ENCODE measurements at places on chromosomes 3 and 15.

- no peak for DNase-seq
These were observed 109.4 kb downstream of the KLF13 start for GRCh38 chr15:31435912-31436628.

GRCh38 chr15:70247281-70247680 is 149.6 kb upstream of the TLE3 start:
- DNase-seq: no peak

DNA sequence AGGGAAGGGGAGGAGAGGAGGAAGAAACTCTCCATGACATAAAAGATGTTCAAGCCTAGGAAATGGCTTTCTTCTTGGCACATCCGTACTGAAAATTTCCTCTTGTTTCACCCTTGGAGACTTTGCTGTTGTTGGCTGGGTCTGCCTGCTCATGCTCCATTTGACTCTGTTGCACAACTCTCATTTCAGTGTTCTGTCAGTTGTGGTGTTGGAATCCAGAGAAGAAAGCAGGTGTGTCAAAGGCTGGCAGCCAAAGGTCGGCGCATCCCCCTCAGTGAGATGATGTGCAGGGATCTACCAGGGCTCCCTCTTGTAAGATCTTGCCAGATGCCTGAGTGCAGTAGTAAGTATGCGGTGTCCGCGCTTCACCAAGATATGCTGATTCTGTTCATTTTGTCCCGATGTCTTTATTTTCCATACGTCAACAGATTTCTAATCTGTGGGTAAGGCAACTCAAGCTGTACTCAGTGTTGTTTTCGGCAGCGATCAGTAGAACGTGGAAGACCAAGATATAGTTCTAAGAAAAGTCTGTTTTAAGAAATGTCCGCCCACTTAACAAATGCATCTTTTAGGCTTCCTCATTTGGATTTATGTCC is 265.2 kb upstream of the GOLGA6L4 start:
- DNase-seq: no peak

DNA sequence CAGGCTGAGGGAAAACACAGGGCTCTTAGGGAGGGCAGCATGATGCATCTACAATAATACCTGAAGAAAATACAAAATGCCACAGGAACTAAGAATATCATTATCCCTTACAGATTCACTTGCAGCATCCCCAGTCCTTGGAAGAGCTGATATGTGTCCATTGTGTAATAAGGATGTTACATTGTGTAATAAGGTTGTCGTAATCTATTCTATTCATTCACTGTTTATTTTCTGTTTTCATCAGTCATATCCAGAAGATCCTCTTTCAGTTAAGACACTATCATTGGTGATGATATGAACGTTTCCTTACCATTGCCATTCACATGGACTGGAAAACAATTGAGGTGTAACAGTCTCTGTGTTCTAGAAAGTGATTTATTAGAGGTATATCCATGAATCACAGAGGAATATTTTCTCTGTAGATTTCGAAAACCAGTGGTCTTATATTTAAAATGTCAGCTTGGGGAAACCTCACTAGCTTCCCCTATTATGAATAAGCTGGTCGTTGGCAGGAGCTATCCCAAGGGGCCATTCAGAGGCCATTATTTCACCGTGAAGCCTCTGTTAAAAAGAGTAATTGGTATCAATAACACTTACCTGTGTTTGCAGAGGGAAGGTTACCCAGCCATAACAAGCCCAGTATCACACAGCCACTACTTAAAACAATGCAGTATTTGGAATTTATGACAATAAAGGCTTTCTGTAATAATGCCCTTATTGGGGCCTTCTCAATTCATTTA is 241.1 kb downstream of the ZNF385D start:
- DNase-seq: no peak

DNA sequence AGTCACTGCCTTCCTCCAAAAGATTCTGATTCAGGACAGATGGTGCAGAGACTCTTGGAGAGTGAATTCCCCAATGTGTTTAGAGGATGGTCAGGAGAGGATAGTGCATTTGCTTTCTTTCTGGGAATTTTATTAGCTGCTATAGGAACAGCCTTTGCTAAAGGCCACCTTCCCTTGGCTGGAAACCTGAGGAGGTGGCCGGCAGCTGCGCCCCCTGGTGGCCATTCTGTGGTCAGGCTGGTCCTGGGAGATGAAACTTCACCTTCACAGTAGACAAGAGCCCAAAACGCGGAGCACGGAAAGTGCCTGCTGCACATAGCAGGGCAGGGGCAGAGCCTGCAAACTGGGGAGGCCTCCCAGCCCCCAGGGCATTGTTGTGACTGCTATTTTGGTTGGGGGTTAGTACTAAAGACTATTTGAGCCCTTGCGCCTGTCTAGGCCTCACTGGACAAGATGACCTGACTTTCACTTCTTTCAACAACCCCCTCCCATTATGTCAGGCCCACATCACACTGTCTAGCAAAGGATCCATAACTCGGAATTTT is 34.3 kb downstream of the SEC22C start:
- peak; percentile 57 for DNase-seq

GRCh38 chr15:72907733-72908132 is 124.2 kb upstream of the ADPGK start:
- DNase-seq: no peak

GRCh38 chr3:69691860-69692259 is 47.4 kb upstream of the MITF start:
- no peak for DNase-seq

- DNase-seq: peak; percentile 63
These were observed 48.7 kb downstream of the BFSP2 start for GRCh38 chr3:133448478-133449122.

DNA sequence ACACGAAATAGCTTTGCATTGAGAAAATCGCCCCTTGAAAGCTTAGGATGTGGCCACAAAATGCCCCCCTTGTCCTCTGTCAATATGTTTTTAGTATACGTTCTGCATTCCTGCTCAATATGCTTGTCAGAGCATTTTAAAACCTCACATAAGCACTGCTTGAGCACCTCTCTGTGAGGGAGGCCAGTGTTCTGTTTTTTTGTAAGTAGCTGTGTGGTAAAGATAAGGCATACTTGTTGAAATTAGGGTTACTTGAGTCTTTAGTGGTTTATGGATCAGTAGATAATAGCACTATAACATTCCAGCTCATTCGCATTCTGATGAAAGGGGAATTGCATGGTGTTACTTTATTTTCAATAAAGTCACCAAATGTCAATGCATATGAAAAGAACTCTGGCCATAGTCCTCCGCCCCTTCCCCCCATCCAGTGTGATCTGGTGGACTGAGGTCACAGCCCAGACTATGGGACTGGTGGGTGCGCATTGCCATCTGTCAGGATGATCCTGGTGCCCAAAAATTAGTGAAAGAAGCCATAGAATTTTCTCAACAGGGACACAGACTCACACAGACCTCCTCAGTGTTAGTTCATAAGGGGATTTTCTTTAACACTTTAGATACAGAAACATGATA is 33.1 kb downstream of the IL1RAP start:
- DNase-seq: no peak

DNA sequence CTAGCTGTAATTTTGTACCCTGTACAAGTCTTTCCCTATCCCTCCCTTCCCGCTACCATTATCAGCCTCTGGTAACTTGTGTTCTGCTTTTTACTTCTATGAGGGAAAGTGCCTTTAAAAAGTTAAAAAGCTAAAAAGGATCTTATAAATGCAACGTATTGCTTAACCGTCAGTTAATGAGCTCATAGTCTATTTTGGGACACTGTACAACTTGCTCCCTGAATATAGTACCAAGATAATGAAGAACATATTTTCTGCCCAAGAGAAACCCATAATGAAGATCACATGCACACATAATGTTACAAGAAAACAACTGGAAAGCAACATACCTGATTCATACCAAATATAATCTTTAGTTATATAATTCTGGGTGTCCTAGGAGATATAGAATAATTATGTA is 22.6 kb downstream of the ZIC1 start:
- DNase-seq: no peak

- no peak for DNase-seq
These were observed 277.9 kb upstream of the LMCD1 start for GRCh38 chr3:8223766-8224165.

GRCh38 chr15:55281517-55282228 is 7.9 kb downstream of the RAB27A start:
- no peak for DNase-seq

GRCh38 chr15:38975282-38975990 is 410.8 kb upstream of the RASGRP1 start:
- DNase-seq: no peak

- no peak for DNase-seq
These were observed 75.1 kb downstream of the ATP10A start for GRCh38 chr15:25787855-25788520.

DNA sequence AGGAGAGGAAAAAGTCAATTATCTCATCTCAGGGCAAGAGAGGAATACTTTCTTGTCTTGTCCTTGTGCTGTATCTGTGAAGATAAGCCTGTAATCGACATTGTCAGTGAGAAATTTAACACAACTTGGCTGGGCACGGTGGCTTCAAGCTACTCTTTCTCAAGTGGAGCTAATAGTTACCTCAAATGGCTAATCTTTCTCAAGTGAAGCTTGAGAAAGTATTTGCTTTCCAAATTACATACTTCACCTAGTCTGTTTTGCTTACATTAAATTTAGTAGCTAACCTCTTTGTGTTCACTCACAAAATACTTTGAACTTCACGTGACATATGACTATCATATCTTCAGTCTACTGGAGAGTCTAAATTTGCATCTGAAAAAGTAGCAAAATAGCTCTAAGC is 48.3 kb upstream of the B3GALNT1 start:
- no peak for DNase-seq

DNA sequence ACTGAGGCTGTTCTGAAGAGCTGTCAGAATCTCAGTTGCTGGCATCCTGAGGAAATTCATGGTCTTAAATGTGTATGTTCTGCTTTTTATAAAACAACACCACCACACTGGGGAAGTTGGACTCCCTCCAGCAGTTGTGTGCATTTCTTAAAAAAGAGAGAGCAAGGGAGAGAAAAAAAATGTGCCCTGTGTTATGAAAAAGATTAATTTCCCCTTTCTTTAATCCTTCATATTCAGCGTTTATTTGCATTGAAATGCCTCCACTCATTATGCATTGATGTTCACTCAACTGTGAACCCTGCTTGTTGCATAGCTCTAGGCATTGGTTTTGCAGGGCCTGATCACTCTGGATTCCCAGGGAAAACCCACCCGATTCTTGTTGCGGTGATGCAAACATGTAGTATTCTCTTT is 4.4 kb upstream of the ZNF609 start:
- no peak for DNase-seq

DNA sequence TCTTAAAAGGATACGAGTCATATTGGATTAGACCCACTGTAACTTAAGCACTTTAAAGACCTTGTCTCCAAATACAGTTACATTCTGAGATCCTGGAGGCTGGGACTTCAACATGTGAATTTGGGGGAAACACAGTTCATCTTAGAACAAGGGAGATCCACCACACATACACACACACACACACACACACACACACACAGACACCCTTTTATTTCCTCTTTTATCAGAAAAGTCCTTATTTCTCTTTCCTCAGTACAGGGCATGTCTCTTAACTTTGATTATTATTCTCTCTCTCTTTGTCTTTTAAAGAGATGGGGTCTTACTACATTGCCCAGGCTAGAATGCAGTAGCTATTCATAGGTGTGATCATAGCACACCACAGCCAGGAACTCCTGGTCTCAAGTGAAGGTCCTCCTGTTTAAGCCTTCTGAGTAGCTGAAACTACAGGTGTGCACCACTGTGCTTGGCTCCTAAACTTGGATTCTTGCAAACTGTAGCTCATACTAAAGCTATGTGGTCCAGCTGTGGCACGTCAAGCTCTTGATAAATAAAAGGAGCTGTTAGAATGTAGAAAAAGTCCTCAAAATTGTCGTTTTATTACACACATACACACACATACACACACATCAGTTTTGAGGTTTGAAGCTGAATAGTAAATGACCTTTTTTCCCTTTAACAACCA is 7.4 kb downstream of the GOLM2 start:
- no peak for DNase-seq

- no peak for DNase-seq
These were observed 53.3 kb upstream of the CPOX start for GRCh38 chr3:98646680-98647079.

GRCh38 chr3:180684807-180685206 is 5.5 kb upstream of the CCDC39 start:
- DNase-seq: no peak

DNA sequence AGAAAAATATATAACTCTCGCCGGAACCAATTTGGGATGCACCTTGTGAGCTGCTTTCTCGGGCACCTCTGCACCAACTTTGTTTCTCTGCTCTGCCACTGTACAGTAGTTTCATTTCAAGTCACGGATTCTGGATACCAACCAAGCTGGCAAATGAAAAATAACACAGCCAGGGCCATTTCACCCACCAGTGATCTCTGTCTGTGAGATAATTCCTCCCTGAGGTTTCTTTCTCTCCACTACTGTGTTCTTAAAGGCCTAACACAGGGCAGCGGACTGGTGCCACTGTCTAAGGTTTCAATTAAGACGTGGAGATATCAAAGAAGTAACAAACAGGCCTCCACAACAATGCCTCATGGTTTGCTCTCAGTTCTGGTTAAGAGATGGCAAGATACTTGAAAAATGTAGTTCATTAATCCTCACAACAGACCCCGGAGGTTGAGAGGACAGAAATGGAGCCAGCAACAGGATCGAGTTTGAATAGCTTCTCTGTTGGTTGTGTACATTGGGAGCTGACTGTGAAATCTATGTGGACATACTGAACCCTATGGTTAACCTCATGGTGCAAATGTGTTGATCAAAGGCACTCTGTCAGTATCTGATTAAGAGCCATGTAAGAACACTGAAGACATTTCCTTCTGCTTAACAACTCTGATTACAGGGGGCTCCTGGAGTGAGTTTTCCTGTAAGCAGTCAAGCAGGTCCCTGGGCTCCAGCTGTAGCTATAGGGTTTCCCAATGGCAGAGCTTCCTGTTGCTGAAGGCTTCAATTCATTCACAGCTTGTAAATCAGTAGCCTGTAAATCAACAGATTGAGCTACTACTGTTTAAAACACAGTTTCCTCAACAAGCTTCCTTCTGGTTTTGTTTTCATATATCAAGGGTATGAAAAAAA is 470.5 kb downstream of the EPHA3 start:
- DNase-seq: no peak

DNA sequence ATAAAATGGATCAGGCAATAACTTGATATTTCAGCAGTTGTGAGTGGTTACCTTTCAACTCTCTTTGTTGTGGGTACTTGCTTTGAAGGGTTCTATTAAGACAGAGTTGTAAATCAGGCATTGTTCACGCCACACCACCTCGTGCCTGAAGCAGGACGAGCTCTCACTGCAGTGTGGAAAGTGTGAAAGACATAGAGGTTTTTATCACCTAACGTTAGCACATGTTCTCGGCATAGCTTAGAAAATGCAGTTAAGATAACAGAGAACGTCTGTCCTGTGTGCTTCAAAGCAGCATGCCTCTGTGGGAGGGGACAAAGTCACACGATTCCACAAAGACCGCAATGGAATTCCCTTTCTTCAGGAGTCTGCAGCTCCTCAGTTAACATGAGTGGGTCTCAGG is 7.8 kb downstream of the ADAMTS17 start:
- DNase-seq: no peak

GRCh38 chr3:126407412-126408044 is 12.8 kb downstream of the CFAP100 start:
- no peak for DNase-seq

- DNase-seq: no peak
These were observed 6.5 kb downstream of the PBRM1 start for GRCh38 chr3:52679199-52679538.
